Muscle of arm (tissue), 14 donors: ENCODE measurements at places on chromosomes 1 and 21. TPM values are rescaled to one million over a fixed set of nuclear protein-coding genes. Genes with fewer than 3 reads are reported as not detected.

Gene TNFRSF4
- polyA plus RNA-seq: 1.2 TPM

Gene GABRD
- 3.4 TPM for polyA plus RNA-seq

Gene FLAD1
- polyA plus RNA-seq: 16.8 TPM

Gene SLFNL1
- 0.28 TPM for polyA plus RNA-seq

Gene KPRP
- polyA plus RNA-seq: not detected

Gene LIPI
- polyA plus RNA-seq: 0.56 TPM

DNA sequence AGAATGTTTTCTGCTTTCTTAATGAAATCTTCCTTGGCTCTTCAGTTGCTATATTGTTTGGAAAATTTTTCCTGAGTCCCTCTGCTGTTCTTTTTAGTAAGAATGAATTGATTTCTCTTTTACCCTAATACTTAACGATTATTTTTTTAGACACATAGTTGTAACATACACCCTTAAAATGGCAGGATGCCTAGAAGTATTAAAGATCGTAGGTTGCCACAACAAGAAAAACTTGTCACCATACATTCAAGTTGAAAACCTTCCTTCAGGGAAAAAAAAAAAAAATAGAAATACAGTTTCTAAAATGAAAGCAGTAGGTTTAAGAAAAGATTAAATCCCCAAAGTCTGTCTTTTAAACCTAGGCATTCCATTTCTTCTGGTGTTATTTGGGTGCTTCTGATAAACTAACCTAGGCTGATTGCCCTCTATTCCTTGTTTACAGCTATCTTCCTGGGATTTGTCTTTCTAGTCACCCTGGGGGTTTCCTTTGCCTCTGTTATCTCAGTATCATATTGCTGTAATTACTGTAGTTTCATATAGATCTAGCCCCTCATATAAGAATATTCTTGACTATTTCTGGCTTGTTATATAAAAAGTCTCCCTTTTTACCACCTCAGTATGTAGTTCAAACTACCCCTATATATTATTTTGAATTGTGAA, 16.8 kb downstream of the SUCO start:
- DNase-seq: no peak

DNA sequence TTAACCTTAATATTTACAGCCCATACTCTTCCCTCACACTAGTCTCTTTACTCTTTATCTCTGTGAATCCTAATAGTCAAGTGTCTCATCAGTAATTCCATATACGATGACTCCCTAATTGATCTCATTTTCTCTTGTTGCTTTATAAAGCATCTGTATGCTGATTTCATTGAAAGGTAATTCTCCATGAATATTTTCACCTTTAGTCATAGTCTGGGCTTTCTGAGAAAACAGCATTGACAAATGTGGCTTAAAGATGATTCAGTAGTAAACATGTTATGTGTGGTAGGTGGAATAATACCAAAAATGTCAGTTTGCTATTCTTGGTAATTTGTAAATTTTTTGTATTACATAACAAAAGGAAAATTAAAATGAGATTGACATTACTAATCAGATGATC, 1176.5 kb downstream of the NCAM2 start:
- no peak for DNase-seq

DNA sequence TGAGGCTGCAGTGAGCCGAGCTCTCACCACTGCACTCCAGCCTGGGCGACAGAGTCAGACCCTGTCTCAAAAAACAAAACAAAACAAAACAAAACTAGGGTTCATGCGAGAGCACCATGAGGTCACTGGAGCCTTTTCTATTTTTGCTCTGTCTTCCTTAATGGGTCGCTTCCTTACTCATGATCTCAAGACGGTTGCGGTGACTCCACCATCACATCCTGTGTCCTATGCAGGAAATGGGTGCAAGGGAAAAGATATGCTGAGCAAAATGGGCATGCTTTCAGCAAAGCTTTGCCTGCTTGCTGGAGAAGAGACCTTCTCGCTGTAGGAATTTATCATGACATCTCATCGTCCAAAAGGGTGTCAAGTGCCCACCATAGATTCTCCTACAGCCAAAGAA, 36.4 kb downstream of the WNT9A start:
- DNase-seq: no peak
